ENCODE measurements at places on chromosomes 2 and 18. TPM values are rescaled to one million over a fixed set of nuclear protein-coding genes. Genes with fewer than 3 reads are reported as not detected.

Gene SLC14A1
- 80.5 TPM for polyA plus RNA-seq

Gene NT5C1B
- polyA plus RNA-seq = not detected

DNA sequence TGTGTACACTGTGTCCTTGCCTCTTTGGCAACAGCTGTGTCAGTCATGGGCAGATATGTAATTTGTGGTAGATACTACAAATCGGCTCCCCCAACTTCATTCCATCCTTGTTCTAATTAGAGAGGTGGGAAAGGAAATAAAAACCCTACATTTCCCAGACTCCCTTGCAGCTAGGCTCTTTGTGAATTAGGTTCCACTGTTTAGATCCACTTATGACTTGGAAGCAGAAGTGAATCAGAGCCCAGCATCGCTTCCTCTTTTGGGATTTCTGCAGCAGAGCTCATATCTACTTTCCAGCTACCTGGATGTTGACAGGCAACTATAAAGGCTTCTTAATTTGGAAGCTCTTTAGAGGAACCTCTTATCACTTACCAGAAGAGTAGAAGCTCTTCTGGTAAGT is 34.1 kb upstream of the NARS1 start:
- no peak for DNase-seq

Gene NCKAP1
- polyA plus RNA-seq = 133 TPM

DNA sequence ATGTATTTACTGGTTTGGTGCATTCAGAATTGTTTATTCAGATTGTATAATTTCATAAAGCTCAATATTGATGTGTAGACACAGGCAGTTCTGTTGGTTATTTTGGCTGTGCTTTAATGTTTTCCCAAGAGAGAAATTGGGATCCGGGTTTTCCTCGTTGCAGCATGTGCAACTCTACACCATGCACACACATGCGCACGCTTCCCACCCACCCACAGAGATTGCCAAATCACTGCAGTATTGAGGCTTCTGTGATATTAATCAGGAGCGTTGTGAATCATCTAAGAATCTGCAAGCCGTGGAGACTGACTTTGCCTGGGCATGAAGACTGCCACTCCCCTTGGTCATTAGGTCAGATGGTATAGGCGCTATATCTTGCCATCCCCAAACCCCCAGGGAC is 571.5 kb downstream of the SLC4A3 start:
- peak; percentile 50 for DNase-seq

DNA sequence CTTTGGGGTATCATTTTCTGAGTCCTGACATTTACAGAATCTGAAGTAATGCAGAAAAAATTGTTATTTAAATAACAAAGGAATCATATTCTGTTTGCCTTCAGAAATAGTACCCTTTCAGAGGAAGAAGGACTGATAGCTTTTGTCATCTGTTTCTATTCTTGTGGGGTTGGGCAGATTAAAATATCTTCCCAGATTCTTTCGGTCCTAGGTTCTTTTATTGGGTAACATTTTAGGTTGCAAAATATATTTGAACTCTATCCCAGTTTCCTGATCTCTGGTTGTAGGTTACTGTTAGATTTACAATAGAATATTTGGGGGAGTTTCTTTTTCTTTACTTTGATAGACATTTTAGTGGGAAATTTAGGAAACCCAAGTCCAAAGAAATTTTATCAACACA is 550.5 kb downstream of the SPAG16 start:
- DNase-seq = no peak

DNA sequence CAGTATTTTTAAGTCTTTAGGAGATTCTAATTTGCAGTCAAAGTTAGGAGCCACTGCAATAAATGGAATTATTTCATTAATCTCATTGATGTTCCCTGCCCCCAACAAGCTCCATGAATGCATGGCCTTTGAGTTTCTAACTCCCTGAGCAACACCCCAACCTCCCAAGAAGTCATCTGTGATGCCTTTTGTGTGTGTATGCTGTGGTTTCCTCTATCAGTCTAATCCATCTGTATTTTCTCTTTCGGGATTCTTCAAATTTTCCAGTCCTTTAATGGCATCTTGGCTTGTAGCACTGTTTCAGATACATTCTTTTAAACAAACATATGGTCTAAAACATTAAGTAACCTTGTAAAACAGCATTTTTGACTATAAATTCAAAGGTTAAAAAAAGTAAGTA is 16.8 kb downstream of the SERPINB10 start:
- DNase-seq = no peak

Gene TMEM200C
- polyA plus RNA-seq = 1.7 TPM

GRCh38 chr18:3875961-3876360 is 426.0 kb downstream of the TGIF1 start:
- no peak for DNase-seq

DNA sequence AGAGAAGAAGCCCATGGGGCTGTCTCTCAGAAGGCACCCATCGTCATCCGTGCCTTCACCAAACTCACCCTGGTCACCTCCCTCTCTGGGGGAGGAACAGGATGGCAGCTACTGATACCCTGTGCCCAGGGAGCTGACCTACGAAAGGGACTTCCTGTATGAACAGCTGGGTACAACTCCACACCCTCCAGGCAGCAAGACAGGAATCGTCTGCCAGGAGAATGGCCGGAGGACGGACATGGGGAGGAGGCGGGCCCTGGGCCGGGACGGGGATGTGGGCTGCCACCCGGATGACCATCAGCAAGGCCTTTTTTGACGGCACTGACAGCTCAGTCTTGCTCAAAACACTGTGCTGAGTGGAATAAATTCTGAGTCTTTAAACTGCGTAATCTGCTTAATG is 243.6 kb downstream of the HDAC4 start:
- no peak for DNase-seq

GRCh38 chr2:234569776-234570430 is 73.0 kb upstream of the ARL4C start:
- no peak for DNase-seq

DNA sequence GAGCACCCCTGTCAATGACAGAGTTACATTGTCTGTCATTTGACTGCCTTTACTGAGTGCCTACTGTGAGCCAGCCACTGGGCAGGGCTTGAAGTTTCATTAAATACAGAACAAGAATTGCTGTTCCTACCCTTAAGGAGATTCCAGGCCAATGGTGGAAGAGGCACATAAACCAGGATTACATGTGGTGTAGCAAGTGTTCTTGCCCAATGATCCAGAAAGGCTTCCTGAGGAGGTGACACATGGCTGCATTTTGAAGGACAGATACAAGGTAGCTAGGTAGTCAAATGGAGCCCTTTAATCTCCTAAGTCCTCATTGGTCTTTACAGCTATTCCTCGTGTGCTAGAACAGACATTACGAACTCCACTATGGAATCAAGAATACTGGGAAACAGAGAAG is 312.7 kb downstream of the ETAA1 start:
- DNase-seq = no peak

DNA sequence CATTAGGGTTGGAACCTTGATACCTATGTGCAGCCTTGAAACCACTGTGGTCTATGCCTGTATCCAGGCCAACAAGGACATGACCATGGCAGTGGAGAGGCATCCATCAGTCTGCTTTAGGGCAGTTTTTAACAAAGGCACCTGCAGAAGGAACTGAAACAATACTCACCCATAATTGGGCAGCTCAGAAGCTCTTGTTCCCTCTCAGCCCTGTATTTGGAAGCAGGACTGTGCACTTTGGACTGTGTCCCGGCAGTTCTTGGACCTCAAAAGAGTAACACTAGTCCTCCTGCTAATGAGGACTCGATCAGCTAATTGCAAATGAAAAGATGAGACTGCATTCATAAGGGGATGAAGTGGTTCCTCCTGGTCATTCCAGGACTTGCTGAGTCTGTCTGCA is 500.2 kb upstream of the TNP1 start:
- DNase-seq = no peak

DNA sequence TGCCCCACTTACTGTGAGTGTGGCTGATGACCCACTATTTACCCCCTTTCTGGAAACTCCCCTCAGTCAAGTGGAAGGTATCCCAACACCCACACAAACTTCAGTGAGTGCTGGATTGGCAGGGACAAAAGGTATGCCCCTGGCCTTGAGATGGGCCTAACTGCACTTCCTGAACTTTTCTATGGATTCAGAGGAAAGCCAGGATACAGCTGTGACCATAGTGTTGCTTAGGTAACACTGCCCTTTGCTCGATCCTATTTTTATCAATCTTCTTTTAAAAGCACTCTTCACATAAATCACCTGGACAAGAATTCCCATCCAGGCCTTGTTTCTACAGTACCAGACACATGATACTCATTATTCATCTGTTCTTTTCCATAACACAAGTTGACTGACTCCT is 671.5 kb upstream of the SLC8A1 start:
- DNase-seq = no peak

GRCh38 chr2:45697190-45697589 is 45.7 kb downstream of the PRKCE start:
- no peak for DNase-seq

DNA sequence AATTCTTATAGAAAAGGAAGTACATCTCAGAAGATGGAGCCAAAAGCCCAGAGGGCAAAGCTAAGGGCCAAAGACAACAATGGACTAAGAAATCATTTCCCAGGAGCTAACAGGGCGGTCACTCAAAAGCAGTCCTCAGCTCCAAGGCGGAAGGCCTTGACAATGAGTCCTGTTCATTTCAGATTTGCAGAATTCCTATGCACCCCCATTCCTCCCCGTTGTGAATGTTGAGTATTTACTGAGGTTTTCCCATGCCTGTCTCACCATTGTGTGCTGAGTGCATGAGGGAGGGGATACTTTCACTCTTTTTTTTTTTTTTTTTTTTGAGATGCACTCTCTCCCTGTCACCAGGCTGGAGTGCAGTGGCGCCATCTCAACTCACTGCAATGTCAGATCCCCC is 18.8 kb upstream of the DTNB start:
- DNase-seq = no peak

DNA sequence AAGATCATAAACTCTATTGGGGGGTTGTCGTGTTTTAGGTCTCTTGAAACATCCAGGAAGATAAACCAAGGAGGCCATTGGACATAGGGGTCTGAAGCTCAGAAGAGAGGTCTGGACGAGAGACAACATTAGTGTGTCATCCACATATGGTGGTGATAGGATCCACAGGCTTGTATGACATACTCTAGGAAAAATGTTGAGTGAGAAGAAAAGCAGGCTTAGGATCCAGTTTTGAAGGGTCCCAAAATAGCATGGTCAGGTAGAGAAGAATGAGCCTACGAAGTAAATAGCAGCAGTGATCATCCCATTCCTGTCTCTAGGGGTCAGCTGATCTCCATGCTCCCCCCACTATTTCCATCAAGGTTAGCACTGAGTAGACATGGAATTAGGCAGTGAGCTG is 166.8 kb downstream of the ANKRD30B start:
- no peak for DNase-seq

Gene ACVR1C
- polyA plus RNA-seq = 0.04 TPM

DNA sequence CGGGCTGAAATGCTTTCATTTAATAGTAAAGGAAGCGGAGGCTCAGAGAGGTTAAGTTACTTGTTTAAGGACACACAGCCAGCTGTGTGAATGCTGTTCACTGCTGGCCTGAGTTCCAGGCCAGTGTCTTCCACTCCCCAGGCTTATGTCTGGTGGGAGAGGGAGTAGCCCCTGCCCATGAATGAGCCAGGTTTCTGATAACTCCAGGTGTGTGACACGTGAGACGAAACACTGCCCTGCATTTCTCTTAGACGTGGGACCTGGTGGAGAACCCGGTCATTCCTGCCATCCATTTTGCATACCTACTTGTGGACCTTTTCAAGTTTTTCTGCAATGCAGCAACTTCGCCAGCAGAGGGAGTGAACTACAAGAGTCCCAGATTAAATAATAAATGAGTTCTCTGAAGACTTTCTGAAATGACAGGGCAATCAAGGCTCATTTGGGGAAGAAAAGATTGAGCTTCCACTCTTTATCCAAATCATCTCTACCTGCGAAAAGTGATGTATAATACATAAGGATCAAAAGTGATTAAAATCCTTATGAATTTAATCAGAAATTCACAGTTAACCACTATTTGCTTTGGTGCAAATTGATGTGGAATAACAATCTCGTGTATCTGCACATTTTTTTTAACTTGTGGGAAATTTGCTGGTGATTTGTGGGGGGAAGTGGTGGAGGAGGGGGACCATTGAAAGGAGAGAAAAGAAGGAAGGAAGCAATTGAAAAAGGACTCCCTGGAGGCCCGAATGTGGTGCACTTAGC is 79.4 kb upstream of the ASB18 start:
- DNase-seq = peak; percentile 39

Gene SPEG
- 32.8 TPM for polyA plus RNA-seq

Gene FSIP2
- polyA plus RNA-seq = 0.48 TPM

Gene CAMKMT
- 8.0 TPM for polyA plus RNA-seq

DNA sequence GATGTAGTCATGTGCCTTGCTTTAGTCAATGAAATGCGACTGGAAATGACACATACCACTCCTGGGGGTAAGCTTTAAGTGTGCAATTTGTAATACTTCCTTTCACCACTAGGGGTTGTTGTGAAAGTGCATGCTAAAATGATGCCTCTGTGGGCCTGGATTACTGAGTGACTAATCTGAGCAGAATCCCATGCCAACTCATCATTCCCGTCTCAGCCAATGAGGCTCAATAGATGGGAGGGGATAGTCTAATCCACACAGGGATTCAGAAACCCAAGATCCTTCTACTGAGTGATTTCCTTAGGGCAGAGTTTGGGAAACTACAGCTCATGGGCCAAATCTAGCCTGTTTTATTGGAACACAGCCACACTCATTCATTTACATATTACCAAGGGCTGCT is 54.0 kb downstream of the HRH4 start:
- DNase-seq = no peak

DNA sequence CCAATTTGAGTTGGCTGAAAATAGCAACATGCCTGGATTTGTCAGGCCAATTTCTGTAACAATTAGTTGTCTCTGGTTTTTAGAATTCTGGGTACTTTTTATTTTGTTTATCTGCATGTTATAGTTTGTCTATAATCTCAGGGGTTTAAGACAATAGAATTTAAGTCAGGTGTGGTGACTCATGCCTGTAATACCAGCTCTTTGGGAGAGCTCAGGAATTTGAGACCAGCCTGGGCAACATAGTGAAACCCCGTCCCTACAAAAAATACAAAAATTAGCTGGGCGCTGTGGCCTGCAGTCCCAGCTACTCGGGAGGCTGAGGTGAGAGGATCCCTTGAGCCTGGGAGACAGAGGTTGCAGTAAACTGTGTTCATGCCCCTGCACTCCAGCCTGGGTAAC is 114.4 kb upstream of the GLS start:
- DNase-seq = no peak

- no peak for DNase-seq
Observed at GRCh38 chr2:66305718-66306117, 129.2 kb upstream of the MEIS1 start.

Gene FAM237A
- polyA plus RNA-seq = not detected

GRCh38 chr18:45133276-45133675 is 452.6 kb downstream of the SETBP1 start:
- DNase-seq = no peak

DNA sequence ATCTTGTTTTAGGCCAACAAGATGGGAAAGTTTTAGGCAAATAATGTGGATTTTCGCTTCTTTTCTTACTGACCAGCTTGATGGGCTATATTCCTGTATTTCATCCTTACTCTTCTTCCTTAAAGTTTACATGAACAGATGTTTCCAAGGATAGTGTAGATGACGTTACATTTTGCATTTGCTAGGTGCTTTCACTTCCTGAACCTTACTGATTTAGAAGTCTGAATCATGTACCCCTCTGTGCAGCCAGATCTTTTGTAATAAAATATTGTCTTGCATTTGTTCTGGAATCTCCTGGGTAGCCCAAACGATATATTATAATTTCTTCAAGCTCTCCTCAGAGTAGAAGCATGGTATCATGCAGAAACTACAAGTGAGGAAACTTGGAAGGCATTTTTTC is 93.4 kb downstream of the CALCRL start:
- no peak for DNase-seq

Data from AG04450 (cell line).